ENCODE measurements at places on chromosomes 5 and 9.
A peak's percentile ranks its signal among the peaks of the same experiment; 100 is the strongest.

DNA sequence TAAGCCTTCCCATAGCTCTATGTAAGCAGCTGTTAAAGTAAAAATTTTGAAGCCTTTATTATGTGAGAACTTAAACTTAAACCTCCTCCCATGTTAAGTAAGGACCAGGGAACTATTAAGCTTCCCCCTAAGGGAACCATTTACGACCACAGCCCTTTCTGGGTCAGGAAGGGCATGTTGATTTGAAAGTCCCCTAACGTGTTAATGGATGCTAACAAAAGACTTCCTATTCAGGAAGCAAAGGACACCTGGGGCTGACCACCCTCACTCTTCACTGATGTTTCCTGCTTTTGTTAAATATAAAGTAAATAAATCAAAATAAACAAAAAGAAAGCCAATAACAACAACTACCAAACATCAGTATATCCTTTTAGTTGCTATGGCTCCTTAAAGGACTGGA, 170.6 kb upstream of the RFX3 start:
- no peak for DNase-seq

GRCh38 chr5:157188270-157188669, 7.6 kb downstream of the ITK start:
- no peak for DNase-seq

GRCh38 chr5:169581580-169582227, 1.9 kb upstream of the SPDL1 start:
- DNase-seq = no peak

DNA sequence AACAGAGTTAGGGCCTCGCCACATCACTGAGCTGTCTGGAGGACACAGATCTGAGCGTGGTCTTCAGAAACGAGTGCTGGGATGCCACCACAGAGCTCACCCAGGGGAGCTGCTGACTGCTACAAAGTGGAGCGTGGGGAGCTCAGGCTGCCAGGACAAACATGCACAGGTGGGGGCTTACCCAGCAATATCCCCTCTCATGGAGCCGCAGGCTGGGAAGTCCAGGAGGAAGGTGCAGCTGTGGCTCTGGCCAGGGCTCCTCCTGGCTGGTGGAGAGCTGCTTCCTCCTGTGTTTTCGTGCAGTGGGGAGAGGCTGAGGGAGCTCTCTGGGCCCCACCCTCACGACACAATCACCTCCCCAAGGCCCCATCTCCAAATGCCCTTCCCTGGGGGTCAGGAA, 368.6 kb upstream of the IRX4 start:
- DNase-seq = no peak

- DNase-seq = no peak
Measured at GRCh38 chr5:41176952-41177351, 36.4 kb downstream of the C6 start.

- no peak for DNase-seq
Measured at GRCh38 chr5:10649666-10650380, 86.0 kb downstream of the ANKRD33B start.

DNA sequence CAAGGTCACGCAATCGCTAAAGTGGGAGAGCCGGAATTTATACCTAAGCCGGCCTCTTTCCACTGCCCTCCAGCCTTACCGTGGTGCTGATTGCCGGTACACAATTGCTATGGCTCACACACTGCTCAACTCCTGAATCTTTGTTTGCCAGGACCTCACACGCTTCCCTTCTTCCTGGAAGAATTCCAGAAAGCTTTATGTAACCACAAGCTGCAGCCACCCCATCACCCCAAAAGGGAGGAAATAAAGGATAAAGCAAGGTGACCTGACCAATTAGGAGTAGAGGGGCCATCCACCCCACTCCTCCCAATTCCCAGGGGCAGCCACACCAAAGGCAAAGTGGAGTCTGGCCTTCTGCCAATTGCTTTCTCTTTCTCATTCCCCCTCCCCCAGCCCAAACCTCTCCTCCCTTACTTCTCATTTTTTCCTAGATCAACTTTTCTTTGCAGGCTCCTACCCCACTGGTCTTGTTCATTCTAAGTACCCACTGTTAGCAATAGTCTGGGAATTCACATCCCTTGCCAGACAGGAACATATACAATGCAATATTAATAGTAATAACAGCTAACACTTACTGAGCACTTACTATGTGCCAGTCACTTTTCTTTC, 18.0 kb upstream of the CDC23 start:
- DNase-seq = no peak

DNA sequence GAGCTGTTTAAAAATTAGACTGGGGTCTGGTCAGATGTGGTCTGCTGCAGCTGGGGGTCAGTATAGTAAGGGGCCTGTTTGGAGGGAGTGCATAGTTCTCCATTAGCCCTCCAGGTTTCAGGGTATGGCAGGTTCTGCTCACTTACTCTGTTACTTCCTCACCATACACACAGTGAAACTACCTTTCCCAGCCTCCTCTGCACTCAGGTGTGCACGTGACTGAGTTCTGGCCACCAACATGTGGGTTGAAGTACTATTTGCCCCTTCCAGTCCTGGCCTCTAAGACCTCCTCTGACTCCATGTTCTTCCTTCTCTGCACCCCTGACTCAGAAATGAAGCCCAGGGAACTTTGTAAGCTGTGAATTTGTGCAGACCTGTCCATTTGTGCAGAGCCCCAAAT, 190.5 kb upstream of the CLINT1 start:
- DNase-seq = no peak

GRCh38 chr5:23613566-23613965, 106.2 kb downstream of the PRDM9 start:
- no peak for DNase-seq

DNA sequence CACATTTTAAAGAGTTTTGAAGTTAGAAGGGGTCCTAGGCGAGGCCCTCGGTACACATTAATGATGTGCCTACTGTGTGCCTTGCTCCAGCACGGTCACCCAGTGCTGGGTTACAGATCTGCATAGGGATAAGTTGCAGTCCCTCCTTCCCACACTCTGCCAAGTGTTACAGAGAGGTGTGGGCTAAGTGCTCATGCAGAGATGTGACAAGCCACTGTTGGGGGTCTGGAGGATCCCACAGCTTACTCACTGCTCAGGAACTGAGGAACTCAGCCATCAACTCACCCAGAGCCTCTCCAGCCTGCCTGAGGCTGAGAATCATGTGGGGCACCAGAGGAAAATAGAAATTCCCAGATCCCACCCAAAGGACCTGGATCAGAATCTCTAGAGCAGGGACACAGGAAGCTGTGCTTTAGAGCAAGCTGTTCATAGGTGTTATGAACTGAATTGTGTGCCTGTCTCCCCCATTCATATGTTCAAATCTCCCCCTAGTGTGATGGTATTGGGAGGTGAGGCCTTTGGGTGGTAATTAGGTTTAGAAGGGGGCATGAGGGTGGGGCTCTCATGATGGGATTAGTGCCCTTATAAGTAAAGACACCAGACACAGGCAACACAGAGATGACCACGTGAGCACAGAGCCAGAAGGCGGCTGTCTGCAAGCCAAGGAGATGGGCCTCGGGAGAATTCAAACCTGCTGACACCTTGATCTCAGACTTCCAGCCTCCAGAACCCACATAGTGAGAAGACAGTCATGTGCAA, 164.1 kb downstream of the HSD17B3 start:
- DNase-seq = peak; percentile 44

DNA sequence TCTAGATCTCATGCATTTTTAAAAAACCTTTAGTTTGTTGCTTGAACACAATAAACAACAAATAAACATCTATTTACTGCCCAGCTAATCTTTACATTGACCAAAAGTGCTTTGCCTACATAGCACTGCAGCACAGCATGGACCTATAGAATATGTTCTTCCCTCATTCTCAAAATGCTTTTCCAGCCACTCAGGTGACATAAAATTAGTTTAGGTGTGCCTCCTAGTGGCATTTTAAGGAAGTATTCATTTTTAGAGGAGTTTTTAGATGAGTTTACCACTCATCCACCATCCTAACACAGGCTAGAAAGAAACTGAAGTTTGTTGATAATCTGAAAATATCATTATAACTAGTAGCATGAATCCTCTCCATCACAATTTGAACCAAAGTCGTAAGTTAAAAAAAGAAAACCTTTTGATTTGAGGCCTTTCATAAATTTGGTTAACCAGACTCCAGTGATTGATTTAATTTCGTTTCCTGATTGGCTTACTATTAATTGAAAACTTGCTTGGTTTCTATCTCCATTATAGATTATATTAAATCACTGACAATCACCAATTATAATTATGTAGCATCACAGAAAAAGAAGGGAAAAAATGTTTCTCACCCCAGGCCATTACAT, 12.6 kb downstream of the PLGRKT start:
- no peak for DNase-seq

- no peak for DNase-seq
Measured at GRCh38 chr5:93721511-93721910, 19.9 kb downstream of the POU5F2 start.

GRCh38 chr5:56617998-56618397, 197.4 kb upstream of the MAP3K1 start:
- DNase-seq = no peak

DNA sequence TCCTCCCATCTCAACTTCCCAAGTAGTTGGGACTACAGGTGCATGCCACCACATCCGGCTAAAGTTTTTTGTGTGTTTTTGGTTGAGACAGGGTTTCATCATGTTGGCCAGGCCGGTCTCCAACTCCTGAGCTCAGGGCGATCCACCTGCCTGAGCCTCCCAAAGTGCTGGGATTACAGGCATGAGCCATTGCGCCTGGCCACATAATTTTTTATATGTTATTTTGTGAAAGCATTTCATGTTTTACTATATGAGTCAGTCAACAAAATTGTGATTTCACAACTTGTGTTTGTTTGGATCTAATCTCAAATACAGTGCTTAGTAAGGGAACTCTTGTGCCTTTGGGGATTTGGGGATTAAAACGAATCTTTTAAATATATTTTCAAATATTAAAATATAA, 20.0 kb upstream of the FAM120AOS start:
- DNase-seq = no peak

DNA sequence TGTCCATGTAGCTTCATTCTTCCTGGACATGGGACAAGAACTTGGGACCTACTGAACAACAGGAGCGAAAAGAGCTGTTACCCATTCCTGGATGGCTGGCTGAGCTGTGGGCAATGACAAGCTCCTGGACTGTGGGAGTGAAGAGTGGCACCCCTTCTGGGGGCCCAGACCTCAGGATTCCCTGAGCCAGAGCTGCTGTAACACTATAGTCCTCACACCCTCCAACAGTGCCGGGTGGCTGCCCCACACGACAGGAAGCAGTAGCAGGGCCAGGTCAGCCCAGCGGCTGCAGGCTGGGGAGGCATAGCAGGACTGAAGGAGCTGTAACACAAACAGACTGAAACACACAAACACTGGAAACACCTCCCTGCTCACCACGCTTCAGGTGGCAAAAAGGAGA, 169.7 kb upstream of the IRX2 start:
- DNase-seq = no peak

DNA sequence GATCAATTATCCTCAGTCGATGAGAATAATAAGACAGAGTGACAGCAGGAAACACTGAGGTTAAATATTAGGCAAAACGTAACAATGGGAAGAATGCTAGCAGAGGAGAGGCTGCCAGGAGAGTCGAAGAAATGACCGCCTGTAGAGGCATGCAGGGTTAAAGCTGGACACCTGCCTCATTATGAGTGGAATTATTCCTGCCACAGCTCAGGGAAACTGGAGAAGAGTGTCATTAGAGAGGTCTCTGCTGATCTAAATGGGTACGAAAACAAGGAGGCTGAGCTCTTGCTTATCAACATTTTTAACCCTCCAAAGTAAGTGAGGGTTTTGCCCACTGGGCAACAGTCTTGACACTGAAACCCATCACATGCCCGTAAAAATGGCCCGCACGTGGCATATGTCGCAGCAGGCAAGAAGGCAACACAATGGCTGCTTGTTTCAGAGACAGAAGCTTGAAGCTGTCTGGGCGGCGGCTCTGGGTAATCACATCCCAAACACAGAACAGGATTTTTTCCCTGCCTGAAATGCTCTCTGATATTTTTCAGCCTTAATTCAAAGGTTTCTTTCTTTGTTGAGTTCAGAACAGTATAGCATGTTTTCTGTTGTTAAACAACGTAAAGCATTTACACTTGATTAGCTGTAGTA, 118.7 kb downstream of the MED27 start:
- no peak for DNase-seq

GRCh38 chr5:132074772-132075718, 1.5 kb downstream of the CSF2 start:
- DNase-seq = no peak

GRCh38 chr5:62829604-62829986, 251.0 kb downstream of the LRRC70 start:
- DNase-seq = no peak

GRCh38 chr5:38289457-38289856, 31.1 kb downstream of the EGFLAM start:
- DNase-seq = no peak

GRCh38 chr5:74736759-74737158, 30.2 kb downstream of the GFM2 start:
- DNase-seq = no peak

DNA sequence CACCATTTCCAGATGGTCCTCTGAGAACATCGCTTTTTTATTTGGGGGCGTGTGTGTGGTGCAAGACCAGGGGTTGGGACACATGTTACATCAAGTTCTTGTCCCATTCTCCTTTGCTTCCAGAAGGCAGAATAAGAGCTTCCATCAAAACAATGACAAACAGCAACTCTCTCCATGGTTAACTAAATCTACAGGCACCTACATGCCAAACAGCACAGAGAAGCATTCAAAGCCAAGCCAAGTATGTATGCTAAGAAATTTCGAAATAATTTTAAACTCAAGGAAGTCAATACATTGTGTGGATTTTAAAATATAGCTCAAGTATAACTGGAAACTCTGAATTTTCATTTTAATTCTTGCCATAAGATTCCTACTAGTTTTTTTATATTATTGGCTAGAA, 105.6 kb downstream of the SEC61B start:
- no peak for DNase-seq

GRCh38 chr9:128505414-128505765, 871 bp downstream of the GLE1 start:
- DNase-seq = no peak

DNA sequence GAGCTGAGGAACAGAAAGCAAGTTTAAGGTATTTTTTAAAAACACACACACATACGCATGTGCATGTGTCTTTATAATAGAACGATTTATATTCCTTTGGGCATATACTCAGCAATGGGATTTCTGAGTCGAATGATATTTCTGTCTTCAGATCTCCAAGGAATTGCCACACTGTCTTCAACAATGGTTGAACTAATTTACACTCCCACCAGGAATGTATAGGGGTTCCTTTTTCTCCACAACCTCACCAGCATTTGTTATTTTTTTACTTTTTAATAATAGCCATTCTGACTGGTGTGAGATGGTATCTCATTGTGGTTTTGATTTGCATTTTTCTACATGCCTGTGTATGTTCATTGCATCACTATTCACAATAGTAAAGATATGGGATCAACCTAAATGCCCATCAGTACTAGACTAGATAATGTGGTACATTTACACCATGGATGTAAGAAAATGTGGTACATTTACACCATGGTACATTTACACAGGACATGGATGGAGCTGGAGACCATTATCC, 60.3 kb upstream of the MAP3K1 start:
- DNase-seq = no peak

- DNase-seq = peak; percentile 87
Measured at GRCh38 chr9:14993061-14993800, 83.0 kb upstream of the FREM1 start.
